ENCODE measurements at places on chromosomes 7 and 10.
A peak's percentile ranks its signal among the peaks of the same experiment; 100 is the strongest.

DNA sequence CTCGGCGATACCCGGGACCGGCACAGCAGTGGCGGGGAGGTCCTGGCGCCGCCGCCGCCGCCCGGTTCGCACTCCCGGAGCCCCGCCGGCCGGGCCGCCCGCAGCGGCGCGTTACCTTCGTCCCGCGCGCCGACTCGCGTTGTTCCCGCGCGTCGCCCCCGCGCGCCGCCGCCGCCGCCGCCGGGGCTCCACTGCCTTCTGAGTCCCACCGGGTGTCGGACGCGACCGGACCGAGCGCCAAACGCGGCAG is at the start of gene EZH2:
Gene EZH2 (minus strand): TSS at position 243 of the 250 bp plus-strand sequence. CDS start 36,993 bp downstream, outside the sequence.
- DNase-seq, result no peak

GRCh38 chr10:5285186-5285585 is 79.6 kb upstream of the UCN3 start:
- DNase-seq, result no peak

DNA sequence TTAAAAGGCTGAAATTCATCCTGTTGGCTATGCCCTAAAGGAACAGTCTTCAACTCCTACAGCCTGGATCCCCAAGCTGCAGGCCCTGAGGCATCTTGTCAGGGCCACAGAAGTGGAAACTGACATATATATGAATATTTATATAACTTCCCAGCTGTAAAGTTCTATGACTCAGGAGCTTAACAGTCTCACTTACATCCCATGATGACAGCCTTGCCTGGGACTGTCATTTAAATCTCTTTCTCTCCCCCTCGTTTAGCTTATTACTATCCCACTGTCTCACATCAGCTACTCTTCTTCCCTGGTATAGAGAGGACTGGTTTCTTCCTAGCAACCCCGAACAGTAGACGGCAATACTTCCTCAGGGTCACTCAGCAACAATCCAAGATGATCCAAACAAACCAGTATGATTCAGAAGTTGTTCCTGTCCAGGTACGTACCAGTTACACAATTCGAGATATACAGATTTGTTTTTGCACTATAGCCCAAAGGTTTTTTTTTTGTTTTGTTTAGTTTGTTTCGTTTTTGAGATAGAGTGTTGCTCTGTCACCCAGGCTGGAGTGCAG is 22.7 kb downstream of the KIAA1549 start:
- DNase-seq, result no peak

GRCh38 chr7:142603870-142604448 is 145.3 kb upstream of the PRSS1 start:
- no peak for DNase-seq

- DNase-seq, result no peak
Measured at GRCh38 chr10:20132816-20133215, 316.6 kb downstream of the PLXDC2 start.

DNA sequence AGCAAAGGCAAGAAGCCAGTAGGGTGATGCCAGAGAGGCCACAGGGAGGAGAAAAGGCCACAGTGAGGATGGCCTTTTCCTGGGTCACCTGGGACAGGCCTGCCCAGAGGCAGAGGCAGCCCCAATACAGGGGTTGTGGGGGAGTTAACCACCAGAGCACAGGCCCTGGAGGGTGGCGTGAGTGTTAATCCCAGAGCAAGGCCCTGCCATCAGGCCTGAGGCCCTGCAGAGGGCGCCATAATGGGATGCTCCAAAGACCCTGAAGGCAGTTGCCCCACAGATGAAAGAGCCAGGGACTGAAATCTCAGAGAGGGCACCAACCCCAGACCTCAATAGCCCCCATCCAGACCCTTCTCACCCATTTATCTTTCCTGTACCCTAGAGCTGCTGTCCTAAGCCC is 23.9 kb downstream of the SLC13A4 start:
- DNase-seq, result no peak

- DNase-seq, result peak; percentile 54
Measured at GRCh38 chr7:2894118-2894940, 50.2 kb upstream of the GNA12 start.

DNA sequence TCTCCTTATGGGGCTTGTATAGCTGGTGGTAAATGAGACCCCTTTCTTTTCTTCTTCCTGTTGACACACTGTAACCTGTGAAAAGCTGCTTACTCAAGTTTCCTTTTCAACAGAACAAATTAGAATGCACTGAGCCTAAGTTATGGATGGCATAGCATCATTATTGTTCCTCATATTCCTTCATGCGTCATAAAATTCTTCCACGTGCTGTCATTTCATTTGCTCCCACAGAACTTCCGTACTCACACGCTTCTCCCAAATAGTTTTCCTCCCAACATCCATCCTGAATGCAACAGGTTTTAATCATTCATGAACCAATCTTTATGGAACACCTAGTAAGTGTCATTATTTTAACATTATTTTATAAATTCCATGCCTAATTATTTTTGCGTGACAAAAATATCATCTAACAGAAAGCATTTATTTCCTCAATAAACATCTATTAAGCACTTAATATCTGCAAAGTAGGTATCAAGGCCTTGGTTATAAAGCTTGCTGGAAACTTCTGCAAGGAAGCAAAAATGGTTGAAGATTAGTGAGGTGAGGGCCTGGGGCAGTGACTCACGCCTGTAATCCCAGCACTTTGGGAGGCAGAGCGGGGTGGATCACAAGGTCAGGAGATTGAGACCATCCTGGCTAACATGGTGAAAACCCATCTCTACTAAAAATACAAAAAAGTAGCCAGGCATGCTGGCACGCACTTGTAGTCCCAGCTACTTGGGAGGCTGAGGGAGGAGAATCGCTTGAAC is 18.9 kb upstream of the SEPTIN7 start:
- DNase-seq, result no peak

DNA sequence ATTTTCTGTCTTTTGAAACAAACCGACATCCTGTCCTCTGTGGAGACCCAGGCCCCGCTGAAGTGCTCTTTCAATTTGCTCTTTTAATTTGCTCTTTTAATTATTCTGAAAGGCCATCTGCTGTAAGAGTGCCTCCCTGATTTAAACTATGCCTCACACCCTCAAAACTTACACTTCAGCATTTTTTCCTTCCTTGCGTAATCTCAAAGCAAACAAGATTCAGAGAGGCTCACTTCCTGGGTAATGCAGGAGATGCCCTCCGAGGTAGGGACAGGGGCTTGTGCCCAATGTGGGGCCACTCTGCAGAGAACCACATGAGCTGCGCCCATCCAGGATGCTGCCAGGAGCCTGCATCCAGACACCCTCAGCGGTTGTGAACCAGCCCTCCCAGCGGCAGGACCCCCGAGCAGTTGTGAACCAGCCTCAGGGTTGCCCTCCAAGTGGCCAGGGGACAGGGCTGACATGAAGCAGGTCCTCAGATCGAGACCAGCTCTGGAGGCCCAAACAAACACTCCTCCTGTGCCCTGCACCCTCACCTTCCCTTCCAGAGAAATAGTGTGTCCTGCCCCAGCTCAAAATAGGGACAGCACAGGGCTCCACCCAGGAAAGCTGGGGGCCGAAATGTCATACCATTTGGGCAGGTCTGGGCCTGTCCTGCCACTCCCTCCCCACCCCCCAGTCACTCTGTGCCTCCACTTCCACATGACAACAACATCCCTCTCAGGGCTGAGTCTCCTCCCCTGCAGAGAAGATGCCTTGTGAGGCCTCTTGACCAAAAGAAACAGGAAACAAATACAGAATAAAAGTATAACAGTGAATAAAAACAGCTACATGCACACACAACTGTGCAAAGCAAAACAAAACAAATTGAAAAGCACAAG is 190.4 kb downstream of the PTPRN2 start:
- no peak for DNase-seq

DNA sequence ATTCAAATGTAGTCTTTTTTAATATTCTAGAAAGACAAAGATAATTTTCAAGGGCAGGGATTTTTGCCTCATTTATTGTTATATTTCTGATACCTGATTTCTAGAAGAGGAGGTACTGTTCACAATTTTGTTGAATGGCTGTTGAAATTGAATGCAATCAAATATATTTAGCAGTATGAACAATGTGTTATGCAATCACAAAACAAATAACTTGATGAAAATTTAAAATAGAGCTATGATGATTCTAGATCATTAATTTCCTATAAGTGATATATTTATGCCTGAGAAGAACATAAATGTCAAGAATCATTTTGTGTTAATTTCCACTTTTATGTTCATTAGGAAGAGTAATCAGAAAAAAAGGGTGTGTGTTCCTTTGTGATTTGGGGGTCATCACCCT is 114.6 kb upstream of the CNTNAP2 start:
- no peak for DNase-seq

DNA sequence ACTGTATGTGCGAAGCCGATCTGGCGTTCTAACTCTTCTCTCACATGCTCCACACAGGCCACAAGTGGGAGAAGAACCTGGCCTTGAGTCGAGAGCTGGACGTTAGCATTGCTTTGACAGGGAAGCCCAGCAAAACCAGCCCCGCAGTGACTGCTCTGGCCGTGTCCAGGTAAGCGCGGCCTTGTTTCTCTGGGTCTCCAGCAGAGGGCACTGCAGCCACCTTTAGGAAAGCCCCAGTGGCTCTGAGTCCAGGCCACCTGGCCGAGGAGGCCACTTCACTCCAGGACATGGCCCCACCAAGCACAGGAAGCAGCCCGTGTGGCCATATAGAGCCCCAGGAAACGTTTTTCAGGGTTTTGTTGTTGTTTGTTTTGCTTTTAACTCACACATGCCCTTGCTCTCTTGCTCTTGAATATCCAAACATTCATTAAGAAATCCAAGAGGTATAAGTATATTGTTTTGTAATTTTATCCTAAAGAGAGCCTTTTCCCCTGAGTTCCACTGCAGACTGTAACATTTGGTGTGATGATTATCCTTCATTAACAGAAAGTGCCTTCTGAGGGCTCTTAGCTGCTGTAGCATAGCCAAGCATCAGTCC is 41.8 kb upstream of the LRRC18 start:
- DNase-seq, result peak; percentile 24

DNA sequence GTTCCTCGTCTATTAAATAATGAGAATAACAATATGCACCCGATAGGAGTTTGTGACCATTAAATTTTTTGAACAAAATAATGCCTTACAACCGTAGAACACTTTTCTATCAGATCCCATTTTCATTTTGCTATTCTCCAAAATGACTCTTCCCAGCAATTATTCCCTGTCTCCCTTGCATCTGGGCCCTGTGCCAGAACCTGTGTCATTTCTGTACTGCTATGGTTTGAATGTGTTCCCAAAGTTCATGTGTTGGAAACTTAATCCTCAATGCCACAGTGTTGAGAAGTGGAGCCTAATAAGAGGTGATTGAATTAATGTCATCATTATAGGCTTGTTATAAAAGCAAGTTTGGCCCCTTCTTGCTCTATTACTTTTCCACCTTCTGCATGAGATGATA is 33.2 kb upstream of the SMNDC1 start:
- DNase-seq, result no peak

DNA sequence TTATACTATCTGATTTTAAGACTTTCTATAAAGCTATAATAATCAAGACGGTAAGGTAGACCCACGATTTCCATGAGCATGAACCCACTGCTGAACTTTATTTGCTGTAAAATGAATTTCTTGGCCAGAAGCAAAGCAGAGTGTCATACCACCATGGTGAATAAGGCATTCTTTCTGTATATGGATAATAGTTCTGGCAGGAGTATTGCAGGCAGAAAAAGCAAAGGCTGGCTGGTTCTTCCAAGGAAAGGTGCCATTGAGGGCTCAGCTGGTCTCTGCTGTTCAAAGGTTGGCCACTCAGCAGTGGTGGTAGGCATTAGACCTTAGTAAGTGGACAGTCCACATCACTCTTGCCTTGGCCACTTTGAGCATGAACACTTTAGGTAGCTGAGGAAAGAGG is 104.1 kb upstream of the KCNMA1 start:
- no peak for DNase-seq

DNA sequence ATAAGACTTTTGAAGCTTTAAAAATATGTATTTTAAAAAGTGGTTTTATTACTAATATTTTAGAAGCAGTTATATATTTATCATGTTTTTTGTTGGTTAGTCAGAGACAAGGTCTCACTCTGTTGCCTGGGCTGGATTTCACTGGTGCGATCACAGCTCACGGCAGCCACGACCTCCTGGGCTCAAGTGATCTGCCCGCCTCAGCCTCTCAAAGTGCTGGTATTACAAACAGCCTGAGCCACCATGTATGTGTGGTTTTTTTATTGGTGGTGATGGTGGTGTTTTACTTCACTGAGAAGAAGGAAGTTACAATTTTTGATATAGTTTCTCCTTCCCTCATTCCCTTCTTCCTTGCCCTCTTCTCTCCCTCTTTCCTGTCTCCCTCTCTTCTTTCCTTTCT is 13.4 kb downstream of the NHLRC2 start:
- no peak for DNase-seq

- DNase-seq, result no peak
Measured at GRCh38 chr10:76840802-76841201, 796.8 kb downstream of the KCNMA1 start.

DNA sequence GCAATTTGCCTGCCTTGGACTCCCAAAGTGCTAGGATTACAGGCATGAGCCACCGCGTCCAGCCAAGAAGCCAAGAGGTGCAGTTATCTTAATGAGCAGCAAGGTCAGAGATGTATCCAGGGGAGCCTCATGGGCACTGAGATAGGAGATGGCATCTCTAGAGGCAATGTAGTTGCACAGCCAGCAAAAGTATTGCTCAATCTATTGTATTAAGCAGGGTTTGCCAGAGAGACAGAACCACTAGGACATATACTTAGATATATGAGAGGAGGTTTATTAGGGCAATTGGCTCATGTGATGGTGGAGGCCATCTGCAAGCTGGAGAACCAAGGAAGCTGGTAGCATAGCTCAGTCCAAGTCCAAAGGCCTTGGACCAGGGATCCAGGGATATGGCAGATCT is 16.3 kb upstream of the VPS26A start:
- DNase-seq, result no peak

- peak; percentile 88 for DNase-seq
Measured at GRCh38 chr7:30026229-30027064, at the start of gene FKBP14. TSS of gene FKBP14 (minus strand) at chr7:30026702. CDS start at chr7:30026508, 194 bp downstream.

GRCh38 chr7:33932221-33932620 is 26.9 kb downstream of the BMPER start:
- DNase-seq, result no peak

GRCh38 chr7:88172842-88173241 is 47.0 kb downstream of the SRI start:
- DNase-seq, result no peak

DNA sequence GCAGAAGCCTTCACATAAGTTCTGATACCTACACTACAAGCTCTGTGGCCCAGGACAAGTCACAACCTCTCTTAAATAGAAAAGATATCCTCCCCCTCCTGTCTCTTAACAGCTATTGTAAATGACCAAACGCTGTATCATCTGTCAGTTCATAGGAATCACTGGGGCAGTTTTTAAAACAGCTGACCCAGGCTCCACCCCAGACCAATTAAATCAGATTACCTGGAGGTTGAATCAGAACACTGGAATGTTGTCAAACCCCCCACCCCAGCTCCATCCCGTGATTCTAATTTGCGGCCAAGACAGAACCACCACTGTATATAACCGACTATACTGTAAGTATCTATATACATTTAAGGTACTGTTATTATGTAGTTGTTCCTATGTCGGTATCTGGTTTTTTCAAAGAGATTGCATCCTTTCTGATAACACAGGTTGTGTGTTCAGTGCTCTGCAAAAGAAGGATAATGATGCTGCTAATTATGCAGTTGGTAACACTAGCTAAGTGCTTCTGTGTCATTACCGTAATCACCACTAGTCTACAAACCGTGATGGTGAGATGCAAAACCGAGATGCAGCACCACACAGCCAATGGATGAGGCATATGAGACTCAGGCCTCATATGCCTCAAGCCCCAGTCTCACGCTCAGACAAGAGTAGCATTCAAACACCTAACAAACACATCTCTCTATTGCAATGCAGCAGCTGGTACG is 47.4 kb downstream of the TNS3 start:
- no peak for DNase-seq

Data from stimulated activated CD4-positive, alpha-beta T cell treated with anti-CD3 and anti-CD28 coated beads, Interleukin-12 subunit alpha, Interleukin-12 subunit beta, amount 100 ng/mL, for 48 hours (primary cell).